ENCODE measurements at places on chromosomes 5 and 9.
A peak's percentile ranks its signal among the peaks of the same experiment; 100 is the strongest.

DNA sequence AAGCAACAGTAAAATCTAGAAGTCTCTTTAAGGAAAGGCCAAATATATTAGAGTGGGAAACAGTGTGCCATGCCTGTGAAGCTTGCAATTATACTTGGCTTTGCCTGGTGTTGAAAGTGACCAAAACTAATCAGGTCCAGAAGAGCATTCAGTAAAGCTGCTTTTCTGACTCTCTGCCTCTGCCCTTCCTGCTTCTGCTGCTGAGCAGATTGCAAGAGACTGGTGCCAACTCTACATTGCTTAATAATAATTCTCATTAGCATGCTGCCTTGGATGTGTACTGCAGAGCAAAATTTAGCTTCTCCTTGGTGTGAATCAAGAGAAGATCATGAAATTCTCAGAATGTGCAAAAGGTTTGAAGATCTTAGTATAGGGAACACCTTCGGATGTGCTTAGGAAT, 120.4 kb upstream of the RFX3 start:
- DNase-seq, result peak; percentile 82

DNA sequence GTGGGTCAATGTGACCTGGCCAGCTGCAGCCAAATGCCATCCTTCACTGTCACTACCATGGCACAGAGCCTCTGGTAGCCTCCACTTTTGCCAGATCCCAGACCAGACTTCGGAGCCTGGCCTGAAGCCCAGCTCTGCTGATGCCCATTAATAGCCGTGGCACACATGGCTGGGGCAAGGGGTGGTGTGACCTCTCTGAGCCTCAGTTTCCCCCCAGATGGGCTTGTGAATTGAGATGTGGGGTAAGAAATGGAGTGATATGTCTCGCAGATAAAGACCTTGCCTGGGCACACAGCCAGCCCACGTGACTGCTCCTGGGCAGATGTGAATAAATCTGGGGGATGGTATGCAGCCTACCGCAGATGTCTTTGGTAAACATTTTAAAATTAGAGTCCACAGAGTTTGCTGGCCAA, 13.9 kb downstream of the SUSD3 start:
- no peak for DNase-seq

DNA sequence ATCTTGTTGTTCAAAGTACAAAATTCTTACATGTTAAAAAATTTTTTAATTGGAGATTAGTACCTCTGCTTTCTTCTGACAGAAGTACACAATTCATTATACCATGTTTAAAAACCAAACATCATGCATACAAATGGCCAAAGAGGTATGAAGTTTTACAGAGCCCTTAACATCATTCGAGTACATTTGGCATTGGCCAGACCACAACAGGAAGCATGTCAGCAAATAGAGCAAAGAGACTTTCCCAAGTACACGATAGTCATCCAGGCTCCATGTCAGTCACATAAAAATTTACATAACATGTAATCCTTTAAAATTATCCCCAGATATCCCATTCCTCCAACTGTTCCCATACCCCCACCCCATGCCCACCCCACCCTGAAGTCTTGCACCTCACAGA, 22.5 kb downstream of the HMGCS1 start:
- no peak for DNase-seq

DNA sequence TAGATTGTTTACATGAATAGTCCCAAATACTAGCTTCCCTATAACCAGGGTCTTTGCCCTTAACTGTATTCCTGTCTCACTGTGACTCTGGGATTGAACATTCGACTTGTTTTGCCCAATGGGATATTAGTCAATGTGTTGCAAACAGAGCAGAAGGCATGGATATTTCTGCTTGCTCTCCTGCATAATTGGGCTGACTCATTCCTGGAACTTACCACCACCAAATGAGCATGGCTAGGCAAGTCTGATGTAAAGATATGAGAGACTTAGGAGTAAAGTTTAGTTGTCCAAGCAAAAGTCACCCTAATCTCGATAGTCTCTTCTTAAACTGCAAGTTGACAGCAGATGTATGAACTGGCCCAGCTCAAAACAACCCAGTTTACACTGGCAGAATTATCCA, 273.5 kb upstream of the CCNG1 start:
- no peak for DNase-seq

DNA sequence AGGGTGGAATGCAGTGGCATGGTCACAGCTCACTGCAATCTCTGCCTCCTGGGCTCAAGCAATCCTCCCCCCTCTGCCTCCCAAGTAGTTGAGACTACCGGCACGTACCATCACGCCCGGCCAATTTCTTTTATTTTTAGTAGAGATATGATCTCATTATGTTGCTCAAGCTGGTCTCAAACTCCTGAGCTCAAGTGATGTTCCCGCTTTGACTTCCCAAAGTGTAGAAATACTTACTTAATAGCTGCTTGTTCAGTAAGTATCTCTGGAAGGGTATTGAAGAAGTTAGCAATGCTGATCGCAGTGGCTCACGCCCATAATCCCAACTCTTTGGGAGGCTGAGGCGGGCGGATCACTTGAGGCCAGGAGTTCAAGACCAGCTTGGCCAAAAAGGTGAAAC, 35.7 kb upstream of the PLIN2 start:
- no peak for DNase-seq

- peak; percentile 37 for DNase-seq
Measured at GRCh38 chr9:125932012-125932411, 184.8 kb downstream of the PBX3 start.

DNA sequence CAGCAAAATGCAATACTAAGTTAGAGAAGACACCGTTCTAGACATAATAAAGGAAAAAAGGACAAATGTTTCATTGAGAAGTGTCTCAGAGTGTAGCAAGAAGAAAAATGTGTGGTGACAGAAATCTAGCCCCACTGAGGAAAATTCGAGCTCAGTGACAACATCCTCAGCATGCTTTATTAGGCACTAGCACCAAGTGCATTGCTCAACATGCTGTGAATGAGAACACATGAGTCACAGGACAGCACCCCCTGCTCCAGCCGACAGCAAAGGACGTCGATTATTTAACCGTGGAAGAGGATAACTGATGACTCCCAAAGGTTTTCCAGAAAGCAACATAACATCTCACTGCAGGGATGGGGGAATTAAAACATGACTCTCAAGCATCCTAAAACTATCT, 182.7 kb downstream of the GNAQ start:
- no peak for DNase-seq

- DNase-seq, result no peak
Measured at GRCh38 chr9:100377015-100377414, 24.3 kb upstream of the TEX10 start.

DNA sequence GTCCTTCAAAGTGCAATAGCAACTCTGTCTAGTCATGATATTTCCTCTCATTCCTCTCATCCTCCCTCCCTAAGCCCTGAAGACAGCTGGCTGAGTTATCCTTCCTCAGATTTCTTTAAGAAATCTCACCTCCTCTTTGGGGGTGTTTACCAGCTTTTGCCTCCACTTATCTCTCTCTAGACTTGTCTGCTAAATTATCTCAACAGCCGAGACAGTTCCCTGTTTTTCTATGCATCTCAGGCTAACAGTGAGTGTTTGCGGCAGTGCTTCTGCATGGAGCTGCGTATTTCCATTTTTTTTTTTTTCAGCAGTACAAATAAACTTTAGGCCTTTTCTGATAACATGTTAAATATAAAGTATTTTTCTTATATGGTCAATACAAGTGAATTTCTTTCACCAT, 20.9 kb downstream of the KCTD16 start:
- DNase-seq, result no peak

DNA sequence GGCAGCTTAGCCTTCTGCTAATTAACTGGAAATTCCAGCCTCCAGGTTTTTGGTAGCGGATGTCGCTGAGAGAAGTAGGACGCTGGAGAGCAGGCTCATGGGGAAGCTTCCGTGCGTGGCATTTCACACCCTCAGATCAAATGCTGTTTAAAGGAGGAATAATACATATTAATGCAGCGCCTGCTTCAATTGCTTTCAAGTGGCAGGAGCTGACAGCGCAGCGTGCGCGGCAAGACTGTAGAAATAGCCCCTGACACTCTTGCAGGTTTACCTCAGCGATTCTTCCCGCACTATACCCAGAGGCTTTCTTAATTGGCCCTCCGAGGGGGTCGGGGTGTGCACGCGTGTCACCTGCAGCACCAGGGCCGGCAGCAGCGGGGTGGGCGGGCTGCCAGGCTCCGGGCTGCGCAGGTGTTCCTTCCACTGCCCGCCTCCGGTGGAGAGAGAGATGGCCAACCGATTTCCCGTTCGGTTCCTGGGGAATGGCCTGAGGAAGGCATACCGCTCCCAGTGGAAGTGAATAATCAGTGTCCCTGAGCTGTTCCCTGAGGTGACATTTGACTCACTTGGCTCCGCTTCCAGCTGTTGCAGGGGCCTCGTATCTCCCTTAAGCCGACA, 427.9 kb downstream of the KCTD16 start:
- peak; percentile 85 for DNase-seq

DNA sequence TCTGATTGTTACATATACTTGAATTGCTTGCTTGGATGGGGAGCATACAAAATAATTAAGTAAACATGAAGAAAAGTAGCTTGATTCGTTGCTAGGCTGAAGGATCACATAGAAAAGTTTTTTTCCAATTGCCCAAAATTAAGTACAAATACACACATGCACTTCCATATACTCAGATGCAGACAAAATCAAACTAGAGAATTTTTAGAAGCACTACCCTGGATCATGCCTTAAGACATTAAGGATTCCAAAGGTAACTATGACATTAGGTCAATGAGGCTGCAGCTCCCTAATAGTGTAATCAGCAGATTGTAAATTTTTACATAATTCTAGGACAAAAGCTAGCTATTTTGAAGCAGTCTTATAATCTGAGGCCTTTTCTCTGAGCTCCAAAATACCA, 216.9 kb upstream of the TMEM161B start:
- peak; percentile 55 for DNase-seq

DNA sequence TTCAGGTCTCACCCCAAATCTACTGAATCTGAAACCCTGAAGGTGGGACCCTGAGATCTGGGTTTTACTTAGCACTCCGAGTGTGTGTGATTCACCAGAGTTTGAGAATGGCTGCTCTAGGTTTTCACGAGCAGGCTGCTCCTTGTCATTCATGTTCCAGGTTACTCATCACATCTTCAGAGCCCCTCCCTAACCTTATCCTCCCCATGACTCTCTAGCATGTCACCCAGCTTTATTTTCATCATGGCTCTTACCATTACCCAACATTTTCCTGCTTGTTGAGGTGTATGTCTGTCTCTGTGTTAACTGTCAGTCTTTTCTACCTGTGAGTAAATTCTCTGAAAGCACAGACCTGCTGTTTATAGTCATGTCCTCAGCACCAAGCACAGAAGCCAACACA, 319.2 kb downstream of the NSG2 start:
- DNase-seq, result no peak

DNA sequence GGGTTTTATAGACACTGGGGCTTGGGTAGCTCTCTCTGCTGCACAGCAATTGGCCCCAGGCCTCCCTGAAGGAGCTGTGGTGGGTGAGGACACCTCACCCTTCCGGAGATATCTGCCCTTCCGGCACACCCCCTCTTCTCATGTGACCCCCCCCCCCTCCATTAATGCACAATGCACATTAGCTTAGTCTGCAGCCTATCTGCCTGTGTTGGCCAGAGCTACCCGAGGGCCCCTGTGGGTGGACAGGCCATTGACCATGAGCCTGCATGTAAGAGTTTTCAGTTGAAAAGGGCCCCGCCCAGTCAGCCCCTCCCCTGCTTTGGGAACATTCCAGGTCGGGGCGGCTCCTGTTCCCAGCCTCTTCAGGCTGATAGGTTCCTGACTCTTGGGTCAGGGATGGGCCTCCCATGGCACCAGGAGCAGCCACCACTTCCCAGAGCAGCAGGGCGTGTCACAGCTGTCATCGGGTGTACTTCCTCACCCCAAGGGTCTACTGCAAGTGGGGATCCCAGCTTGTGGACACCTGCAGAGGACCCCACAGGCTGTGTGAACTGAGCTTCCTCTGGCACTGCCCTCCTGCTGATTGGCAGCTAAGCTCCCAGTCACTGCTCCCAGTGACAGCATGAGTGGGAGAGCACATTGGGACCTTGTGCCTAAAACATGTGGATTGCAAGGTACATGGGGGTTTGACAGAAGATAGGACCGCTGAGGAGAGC, 17.8 kb downstream of the PHF2 start:
- DNase-seq, result no peak

GRCh38 chr5:11390291-11390767, 513.9 kb downstream of the CTNND2 start:
- DNase-seq, result peak; percentile 68

DNA sequence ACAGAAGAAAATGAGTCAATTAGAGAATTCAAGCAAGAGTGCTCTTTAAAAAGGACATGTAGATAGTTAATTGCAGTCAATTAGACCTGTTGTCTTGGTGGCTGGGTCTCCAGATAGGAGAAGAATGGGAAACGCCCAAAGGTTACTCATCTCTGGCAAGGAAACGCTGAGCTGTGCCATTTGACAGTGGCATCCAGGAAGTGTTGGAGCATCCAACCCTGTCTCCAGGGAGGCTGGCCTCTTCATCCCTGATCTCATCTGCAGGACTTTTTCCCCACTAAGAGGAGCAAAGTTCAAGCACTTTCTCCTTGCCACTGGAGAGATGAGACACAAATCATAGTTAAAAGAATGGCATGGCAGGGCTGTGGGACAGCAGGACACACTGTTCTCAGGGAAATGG, 111.7 kb upstream of the MSX2 start:
- no peak for DNase-seq

DNA sequence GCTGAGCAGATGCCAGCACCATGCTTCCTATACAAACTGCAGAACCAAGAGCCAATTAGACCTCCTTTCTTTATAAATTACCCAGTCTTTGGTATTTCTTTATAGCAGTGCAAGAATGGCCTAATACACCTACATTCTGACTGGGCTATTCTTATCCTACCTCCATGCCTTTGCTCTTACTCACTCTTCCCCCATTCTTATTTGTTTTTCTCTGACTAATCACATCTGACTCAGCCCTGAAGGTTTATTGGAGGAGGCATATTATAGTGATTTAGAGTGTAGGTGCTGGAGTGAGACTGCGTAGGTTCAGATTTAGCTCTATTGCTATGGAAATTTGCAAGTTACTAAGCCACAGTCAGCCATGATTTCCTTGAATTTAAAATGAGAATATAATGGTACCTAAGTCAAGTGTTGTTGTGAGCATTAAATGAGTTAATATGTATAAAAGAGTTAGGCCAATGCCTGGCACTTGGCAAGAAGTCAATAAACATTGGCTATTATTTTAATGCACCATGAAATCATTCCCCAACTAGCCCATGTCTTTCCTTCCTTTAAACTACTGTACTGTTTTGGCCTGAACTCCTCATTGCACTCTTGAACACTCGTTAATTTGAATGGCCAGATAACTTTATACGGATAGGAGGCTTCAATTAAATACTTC, 531.2 kb upstream of the ZNF608 start:
- no peak for DNase-seq

- DNase-seq, result no peak
Measured at GRCh38 chr9:38257626-38258215, 134.8 kb upstream of the ALDH1B1 start.

DNA sequence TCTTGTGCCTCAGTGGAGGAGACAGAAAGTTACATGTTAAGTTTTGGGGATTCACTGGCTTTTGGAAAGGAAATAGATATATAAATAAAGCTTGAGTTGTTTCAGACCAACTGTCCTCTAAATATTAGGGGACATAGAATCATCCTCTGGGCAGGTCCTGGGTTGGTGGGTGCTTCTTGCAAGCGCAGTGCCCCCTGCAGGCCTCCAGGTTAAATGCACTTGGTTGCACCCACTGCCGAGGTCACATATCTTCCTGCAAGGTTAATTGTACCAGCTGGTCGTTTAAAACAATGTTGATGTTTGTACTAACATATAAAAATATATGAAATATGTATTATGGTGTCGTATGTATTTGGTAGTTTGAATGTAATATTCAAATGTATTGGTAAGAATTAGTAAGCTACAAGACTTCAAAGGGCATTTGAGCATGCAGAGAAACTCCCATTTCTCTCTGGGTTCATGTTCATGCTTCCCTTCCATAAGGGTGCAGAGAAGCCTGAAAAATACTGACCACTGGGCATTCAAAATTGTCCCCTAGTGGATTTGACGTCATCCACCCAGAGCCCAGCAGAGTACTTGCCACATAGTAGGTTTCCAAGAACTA, 87.0 kb downstream of the ZNF618 start:
- no peak for DNase-seq
